AG20443 (cell line): ENCODE measurements at places on chromosomes 3 and 15.

GRCh38 chr3:65398953-65399352 is 639.8 kb downstream of the MAGI1 start:
- DNase-seq, result no peak

DNA sequence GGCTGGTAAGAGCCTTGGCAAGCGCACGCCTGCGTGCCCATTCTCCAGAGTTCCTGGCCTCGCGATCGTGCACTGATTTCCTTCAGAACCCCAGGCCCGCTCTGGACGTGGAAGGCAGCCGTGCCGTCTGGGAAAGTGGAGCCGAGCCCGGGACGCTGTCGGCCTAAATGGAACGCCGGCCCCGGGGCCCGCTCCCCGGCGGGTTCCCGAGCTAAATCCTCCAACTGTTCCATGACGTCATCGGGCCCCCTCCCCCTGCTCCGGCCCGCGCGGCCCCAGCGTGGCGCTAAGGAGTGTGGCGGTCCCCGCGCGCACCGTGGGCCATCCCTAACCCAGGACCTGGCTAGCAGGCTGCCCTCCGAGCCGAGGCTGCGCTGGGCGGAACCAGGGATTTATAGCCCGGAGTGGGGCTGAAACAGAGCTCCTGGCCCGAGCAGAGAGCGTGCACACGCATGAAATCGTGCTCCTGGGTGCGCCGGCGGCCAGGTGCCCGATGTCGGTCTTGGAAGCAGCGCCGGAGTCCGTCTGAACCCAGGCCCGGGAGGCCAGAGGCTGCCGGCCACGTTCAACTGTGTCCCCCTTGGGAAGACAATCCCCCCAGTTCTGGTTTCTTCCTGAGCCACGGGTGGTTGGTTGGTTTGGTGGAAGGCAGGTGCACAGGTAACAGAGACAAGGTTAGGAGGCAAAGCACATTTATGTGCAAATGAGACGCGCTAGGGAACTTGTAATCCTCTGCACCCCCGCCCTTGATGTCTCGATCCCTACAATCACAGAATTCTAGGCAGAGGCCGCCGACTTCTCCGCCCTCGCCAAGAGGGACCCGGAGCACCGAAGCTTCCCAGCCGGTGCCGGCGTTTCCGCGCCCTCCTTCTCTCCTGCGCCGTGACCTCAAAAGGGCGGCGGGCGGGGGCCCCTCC is 84.9 kb upstream of the ETV5 start:
- DNase-seq, result no peak

DNA sequence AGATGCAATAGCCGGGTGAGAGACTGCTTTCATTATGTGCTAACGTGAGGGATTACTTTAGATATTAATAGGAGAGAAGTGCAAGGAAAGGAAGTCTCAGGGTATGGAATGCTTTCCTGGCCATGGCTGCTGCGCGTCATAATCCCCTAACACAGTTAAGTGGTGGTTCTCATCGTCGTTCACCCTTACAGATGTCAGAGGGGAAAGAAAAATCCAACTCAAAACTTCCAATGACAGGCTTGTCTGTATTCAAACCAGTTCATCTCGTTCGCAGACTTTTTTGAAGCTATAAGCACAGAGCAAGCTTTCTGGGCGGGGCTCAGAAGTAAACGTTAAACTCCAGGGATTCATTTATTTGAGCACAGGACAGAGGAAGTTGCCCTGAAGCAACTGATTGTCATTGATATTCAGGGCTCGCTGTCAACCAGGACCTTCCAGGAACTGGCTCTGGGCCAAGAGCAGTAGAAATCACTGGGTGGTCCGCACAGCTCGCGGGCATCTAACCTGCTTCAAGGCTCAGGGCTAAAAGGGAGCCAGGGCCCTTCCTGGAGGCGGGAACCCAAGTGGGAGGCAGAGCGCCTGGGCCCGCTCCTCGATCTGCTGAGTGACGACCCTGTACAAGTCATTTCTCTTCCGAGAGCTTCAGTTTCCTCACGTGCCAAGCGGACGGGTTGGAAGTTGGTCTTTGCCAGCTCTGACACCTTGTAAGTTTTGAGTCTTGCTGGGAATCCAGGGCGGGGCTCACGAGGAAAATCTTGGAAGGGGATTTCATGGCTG is 1.1 kb upstream of the LPP start:
- peak; percentile 71 for DNase-seq

DNA sequence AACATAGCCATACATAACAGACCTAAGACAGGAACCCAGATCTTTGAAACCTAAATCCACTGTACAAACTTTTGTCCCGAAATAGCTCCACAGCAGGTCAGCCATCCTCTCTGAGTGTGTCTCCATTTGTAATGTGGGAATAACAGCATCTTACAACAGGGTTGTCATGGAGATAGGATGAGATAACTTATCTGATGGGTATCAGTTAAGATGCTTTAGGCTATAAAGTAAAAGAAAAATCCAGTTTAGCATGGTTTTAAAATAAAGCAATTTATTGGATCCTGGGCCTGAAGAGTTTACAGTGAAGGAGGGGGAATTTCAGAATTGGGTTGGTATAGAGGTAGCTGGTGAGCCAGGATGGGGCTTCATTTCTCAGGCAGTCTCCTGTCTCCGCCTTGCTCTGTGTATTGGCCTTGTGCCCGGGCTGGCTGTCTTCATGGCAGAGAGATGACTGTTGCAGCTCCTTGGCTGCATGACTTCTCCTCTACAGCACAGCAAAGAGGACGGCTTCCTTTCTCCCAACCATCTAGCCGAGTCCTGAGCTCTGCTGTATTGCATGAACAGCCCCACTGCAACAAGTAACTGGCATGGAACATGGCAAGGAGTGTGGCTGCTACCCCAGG is 131.9 kb upstream of the PROK2 start:
- DNase-seq, result peak; percentile 70

DNA sequence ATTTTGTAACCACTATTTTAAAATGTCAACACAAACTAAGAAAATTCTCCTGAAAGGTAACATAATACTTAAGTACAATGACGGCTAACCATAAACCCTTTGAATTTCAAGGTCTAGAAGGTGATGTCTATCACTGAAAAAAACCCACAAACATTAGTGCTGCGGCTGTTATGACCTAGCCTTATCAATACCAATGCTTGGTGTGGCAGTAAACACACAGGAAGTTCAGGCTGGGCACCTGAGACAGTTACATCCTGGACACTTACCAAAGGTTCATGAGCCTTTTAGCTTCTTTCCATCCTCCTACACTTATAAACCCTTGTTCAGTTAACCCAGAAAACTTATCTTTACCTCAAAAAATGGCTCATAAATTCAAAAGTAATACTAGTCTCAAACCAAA is 5.8 kb downstream of the HSPBAP1 start:
- DNase-seq, result no peak
